ENCODE measurements at places on chromosomes 3 and 15. TPM values are rescaled to one million over a fixed set of nuclear protein-coding genes. Genes with fewer than 3 reads are reported as not detected.

GRCh38 chr3:134677196-134677986, 26.6 kb upstream of the KY start:
- DNase-seq = no peak

Gene SOX14
- not detected for total RNA-seq

- no peak for DNase-seq
Observed at GRCh38 chr3:176741664-176742047, 455.6 kb downstream of the TBL1XR1 start.

Gene CYP8B1
- total RNA-seq = not detected

Gene PRR20G
- not detected for total RNA-seq

Gene IRAK2
- 1.9 TPM for total RNA-seq

Gene SUSD5
- 0.78 TPM for total RNA-seq

- no peak for DNase-seq
Observed at GRCh38 chr3:58135712-58136543, 74.8 kb downstream of the DNASE1L3 start.

Gene LDHAL6B
- total RNA-seq = not detected

DNA sequence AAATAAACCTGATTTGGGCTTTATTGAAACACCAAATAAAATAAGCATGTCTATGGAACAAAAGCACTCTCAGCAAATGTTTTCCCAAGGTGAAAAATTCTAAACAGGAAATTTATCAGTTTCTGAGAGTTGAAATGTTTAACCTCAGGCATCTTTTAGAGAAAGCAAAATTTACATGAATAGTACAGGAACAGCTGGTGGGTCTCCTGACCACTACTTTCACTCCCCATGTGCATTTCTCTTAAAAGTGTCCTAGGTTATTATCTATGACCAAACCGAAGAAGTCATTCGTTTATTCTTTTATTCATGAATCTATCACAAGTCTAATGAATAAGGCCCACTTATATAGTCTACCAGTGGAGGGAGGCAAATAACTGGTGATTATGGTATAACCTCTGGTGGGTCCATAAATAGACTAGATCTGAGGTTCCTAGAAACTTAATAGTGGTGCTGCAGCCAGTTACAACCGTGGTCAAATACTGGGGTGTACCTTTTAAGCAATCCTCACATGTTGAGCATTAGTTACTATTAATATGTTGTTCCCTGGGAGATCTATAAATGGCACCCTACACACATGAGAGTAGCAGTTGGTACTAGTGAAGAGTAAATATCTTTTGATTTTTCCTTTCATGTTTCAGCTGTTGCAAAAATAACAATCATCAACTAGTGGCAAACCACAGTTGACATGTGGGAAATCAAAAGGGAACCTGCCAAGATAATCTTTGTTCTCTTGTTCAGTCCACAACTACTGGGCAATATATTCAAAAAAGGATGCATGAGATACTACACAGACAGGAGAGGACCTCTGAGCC, 169.3 kb upstream of the STAC start:
- no peak for DNase-seq

GRCh38 chr3:194982472-194982871, 288.5 kb downstream of the XXYLT1 start:
- DNase-seq = no peak

- DNase-seq = no peak
Observed at GRCh38 chr3:11825301-11825700, 21.4 kb downstream of the TAMM41 start.

Gene TMC3
- not detected for total RNA-seq

Gene PP2D1
- total RNA-seq = not detected

- peak; percentile 57 for DNase-seq
Observed at GRCh38 chr15:69980341-69981059, 117.2 kb downstream of the TLE3 start.

DNA sequence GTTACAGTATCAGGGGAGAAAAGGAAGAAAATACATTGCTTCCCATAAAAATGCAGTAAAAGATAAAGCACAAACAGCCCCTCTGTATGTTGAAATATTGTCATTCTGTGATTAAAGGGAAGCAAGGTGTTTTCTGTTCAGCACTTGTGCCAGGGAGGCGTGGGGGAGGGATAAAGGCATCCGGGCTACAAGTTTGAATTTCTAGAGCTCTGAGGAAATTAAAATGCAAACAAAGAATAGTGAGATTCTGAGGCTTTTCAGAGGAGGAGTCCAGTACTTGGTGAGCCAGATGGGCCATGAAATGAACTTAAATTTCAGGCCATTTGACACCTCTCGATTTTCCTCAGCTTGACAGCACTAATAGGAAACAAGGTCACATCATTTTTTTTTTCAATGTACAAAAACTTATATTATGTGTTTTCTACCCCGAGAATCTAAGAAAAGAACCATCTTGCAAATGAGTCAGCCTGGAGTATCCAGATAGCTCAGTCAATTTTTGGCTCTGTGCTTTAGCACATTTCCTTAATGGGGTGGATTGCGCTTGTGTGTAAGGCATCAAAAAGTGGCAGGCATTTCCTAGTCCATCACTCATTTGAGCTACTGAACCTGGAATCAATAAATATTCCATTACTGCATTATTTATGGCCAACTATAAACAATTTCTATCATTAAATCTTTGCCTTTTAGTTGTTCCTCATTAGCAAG, 640.8 kb upstream of the TBL1XR1 start:
- DNase-seq = no peak

Gene AMT
- total RNA-seq = 20.1 TPM

Gene SLC35G2
- 4.7 TPM for total RNA-seq

Gene HRG
- total RNA-seq = not detected

DNA sequence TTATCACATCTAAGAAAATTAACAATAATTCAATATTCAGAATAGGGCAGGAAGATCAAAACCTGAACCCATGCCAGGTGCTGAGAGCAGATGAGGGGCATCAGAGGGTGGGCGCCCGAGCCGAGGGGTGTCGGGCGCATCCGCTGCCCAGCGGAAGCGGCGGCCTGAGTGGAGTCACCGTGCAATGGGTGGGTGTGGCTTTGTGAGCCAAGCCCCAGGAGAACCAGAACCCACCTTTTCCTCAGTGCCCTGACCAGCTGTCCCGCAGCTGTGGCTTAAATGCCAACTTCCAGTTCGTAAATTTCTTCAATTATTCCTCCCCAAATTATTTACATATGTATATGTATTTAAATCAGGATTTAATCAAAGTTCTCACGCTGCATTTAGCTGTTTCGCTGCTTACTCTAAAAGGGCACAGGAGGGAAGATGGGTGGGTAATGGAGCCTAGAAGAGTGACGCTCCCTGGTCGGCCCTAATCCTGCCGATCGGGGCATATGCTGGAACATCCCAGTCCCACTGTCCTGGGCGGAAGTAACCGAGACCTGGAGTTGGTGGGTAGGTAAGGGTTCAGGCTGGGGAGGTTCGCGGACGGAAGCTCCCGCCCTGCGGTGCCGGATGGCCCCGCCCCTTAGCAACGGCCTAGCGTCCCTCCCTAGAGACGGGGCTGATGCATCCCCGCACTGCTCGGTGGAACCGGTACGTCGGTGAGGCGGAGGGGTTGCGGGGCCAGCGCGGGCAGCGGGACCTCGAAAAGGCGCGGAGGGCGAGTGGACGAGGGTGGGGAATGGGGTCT, 1.3 kb downstream of the DNAH1 start:
- peak; percentile 82 for DNase-seq

DNA sequence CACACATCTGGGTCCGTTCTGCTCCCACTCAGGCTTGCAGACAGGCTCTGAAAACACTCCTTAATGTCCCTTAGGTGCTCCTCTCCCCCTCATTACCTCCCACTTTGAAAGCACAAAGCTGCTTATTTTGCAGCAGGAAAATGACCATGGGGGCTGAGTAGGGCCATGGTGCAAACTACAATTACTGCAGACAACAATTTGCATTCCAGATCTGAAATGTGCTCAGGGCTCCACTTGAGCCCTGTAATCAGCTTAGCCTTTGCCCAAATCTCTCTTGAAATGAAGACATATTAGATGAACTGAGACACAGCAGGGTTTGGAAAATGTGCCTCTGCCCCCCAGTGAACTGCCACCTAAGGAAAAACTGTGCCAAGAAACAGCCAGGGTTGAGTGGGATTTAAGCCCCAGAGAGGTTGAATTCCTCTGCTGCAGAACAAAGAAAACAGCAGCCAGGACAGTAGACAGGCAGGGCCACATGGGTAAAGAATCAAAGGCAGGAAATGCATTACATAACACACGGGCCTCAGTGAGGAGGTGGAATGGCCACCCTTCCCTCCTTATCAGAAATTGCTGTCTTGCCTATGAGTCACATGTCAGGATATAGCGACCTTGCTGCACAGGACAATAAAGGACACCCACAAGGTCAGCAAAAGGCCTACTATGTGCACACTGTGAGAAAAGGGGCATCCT, 126.8 kb upstream of the ARHGEF3 start:
- no peak for DNase-seq

DNA sequence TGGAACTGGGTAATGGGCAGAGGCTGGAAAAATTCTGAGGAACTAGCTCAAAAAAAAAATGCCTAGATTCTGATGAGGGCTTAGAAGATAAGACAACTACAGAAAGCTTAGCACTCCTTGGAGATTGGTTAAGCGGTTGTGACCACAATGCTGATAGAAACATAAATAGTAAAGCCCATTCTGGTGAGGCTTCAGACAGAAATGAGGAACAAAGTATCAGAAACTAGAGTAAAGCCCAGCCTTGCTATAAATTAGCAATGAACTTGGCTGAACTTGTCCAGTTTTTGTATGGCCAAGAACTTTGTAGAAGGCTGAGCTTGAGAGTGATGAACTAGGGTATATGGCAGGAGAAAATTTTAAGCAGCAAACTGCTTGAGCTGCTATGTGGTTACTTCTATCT, 25.4 kb downstream of the GOLGB1 start:
- no peak for DNase-seq

GRCh38 chr3:154195620-154196356, 74.6 kb downstream of the ARHGEF26 start:
- no peak for DNase-seq

- DNase-seq = no peak
Observed at GRCh38 chr3:146557745-146558144, 13.3 kb upstream of the PLSCR1 start.

DNA sequence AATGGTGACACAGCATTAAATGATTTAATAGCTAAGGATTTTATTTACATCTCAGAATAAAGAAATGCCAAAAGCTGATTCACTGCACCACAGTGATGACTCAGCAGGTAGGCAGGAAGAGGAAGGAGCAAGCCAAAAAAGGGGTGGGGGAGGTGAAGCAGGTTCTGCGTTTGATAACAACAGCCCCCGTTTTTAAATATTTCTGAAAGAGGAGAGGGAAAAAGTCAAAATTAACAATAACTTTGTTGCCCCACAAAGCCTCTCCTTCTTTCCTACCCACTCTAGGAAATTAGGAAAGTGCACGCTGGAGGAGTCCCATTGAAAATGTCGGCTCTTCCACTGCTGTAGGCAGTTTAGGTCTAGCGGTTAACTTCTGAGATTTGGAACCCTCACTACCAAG, 9.9 kb upstream of the CCDC54 start:
- no peak for DNase-seq
